OCI-M1 (cell line): ENCODE measurements at places on chromosomes 11 and 22.
A peak's percentile ranks its signal among the peaks of the same experiment; 100 is the strongest.

DNA sequence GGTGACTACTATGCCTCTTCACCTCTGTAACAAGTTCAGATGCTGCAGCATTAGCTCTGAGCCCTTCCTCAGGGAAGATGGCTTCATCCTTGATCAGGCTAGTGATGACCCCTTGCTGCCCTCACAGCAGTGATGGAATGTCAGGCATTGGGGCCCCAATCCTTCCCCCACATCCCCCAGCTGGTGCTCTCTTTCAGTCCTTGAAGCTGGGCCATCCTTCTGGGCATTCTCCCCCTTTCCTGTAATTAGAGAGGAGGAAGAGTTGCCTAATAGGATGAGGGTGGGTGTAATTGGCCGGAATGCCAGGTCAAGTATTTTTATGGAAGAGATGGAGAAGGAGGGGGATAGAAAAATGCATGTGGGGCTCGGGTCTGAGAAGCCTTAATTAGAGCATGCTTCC is 62.6 kb downstream of the TRAF6 start:
- DNase-seq: no peak

GRCh38 chr11:132910011-132910760 is 622.1 kb downstream of the OPCML start:
- DNase-seq: no peak

GRCh38 chr22:42432020-42432596 is at the start of gene NFAM1:
Gene NFAM1, minus strand, starts transcription at chr22:42432403. Its CDS starts 46 bp downstream, at chr22:42432357.
- DNase-seq: no peak

- no peak for DNase-seq
Observed at GRCh38 chr11:43573873-43574272, 106.7 kb upstream of the HSD17B12 start.

GRCh38 chr11:30155428-30155827 is 75.4 kb upstream of the FSHB start:
- DNase-seq: no peak

DNA sequence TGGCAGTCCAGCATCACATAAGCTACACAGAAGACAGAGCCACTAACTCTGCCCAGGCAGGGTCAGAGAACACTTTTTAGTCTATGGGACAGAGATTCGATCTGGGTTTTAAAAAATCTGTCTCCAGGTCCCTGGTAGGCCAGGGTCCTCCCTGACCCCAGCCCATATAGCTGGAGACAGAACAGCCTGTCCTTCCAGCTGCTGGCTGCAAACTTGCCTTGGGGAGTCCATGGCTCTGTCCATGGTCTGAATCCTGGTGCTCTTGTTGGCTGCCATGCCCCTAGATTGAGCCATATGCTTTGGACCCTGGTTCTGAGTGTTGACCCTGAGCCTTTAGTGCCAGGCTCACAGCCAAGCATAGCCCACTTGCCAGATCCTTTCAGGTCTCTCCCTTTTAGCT is 13.3 kb upstream of the LIPT2 start:
- DNase-seq: no peak

GRCh38 chr11:19912115-19912957 is 199.7 kb downstream of the NAV2 start:
- no peak for DNase-seq

DNA sequence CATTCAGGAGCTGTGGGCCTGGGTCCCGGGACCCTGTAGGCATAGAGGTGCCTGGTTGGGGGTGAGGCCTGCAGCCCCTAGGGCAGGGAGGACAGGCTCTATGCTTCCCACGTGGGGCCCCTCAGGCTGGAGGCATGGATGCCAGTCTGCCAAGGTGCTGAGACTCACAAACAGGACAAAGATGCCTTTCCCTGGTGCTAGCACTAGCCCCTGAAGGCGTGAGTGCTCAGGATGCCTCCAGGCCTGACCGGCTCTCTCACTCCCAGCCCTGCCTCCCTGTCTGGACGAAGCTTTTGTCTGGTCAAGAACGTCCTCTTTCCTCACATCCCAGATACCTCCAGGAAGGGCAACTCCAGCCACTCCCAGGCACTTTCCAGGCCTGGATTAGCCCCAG is 2.1 kb downstream of the CDC42BPG start:
- DNase-seq: no peak

- DNase-seq: no peak
Observed at GRCh38 chr22:35781898-35782297, 64.2 kb downstream of the APOL5 start.

GRCh38 chr11:88131764-88132470 is 43.3 kb downstream of the RAB38 start:
- peak; percentile 45 for DNase-seq

DNA sequence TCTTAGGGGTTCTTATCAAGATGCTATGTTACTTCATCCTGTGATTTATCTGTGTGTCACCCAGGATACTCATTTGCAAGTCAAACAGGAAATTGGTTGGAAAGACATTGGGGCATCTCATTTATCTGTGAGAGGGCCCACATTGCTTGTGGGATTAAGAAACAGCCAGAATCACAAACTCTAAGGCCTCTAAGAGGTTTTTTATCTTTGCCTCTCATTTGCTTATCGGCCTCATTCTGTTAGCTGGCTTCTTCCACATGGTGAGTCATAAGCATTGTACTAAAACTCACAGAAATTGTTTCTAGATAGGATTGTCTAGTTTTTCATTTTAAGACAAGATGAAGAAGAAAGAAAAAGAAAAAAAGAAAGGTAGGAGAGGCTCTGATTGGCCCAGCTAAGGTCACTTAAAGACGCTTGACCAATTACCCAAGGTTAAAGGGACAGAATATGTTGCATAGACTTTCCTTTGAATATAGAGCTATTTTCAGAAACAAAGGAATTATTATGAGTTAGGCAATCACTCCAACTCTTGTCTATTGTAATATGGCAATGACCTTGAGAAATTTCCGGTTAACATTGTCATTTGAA is 121.9 kb downstream of the ARHGAP42 start:
- DNase-seq: peak; percentile 94

GRCh38 chr11:113392236-113392921 is 4.8 kb downstream of the ANKK1 start:
- no peak for DNase-seq

- no peak for DNase-seq
Observed at GRCh38 chr22:31653944-31654343, 8.1 kb downstream of the PISD start.

- no peak for DNase-seq
Observed at GRCh38 chr11:73361953-73362776, 14.0 kb upstream of the RELT start.

GRCh38 chr22:50104141-50104544 is 14.3 kb downstream of the MOV10L1 start:
- DNase-seq: peak; percentile 62

DNA sequence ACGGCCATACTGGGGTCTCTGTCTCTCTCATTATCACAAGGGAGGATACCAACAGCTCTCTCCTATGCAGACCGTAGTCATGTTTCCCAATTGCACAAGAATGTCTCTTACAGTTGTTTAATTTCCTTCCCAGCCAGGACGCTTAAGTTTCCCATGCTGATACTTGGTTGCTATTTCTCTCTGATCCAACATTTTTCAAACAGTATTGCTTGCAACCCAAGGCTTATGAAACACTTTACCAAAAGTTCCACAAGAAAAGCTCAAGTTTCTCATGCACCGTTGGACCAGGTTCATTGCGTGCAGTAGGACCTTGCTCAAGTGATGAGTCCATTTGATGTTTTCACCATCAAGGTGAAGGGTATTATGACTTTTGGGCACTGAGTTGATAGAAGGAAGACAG is 46.6 kb downstream of the GGTLC2 start:
- DNase-seq: no peak
